Activated gamma-delta T cell treated with anti-CD3 and anti-CD28 coated beads, Interleukin-2, amount 50 U/mL, for 16 hours (primary cell): ENCODE measurements at places on chromosomes 1 and 21.
A peak's percentile ranks its signal among the peaks of the same experiment; 100 is the strongest.

DNA sequence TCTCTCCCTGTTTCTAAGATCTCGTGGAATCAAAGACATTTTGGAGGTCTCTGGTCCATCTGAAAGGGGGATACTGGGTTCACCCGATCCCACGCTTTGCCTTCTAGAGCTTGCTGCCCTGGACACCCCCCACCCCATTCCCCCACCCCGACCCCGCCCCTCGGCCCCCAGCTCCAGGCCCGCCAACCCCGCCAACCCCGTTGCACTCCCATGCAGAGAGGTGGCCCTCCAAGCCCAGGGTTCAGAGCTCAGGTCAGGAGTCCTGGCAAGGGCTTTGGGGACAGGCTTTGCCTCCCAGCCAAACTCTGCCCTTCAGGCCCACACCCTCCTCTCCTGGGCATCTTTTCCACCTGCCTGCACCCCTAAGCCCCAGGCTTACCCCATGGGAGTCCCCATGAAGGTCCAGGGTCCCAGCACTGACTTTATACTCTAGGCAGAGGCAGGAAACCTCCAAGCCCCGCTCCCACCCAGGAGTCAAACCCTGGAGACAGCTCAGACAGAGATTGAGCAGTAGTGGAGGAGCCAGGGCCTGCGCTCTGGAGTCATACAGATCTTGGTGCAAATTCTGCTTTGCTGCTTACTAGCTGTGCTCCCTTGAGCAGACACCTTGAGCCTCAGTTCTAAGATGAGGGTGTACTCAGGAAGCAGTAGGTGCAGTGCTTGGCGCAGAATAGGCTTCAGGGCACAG lies 155.9 kb downstream of the FOXD2 start:
- no peak for DNase-seq

- no peak for DNase-seq
Measured at GRCh38 chr1:2541619-2542245, 11.7 kb upstream of the HES5 start.

GRCh38 chr1:29625084-29625420 lies 388.7 kb downstream of the PTPRU start:
- no peak for DNase-seq

- peak; percentile 40 for DNase-seq
Measured at GRCh38 chr1:16420424-16421118, 16.7 kb downstream of the SPATA21 start.

- no peak for DNase-seq
Measured at GRCh38 chr1:94654031-94654430, 112.5 kb upstream of the F3 start.

DNA sequence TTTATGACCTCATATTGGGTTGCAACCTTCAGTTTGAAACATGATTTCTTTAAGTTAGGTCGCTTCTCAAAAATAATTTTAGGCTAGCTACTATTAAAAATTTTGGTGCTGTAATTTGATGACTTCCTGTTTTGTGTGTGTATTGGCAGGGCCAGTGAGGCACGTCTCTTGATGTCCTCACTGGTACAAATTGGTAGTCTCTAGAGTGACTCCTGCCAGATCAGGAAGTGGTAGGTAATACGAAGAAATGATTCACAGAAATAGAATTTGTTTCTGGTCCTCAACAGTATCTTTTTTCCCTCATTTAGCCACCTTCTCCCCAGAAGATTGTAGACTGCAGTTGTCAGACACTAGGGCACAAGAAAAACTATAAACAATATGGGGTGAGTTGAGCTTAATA lies 120.9 kb upstream of the KIAA1614 start:
- no peak for DNase-seq

- DNase-seq: no peak
Measured at GRCh38 chr1:38772026-38772425, 87.5 kb downstream of the RRAGC start.

DNA sequence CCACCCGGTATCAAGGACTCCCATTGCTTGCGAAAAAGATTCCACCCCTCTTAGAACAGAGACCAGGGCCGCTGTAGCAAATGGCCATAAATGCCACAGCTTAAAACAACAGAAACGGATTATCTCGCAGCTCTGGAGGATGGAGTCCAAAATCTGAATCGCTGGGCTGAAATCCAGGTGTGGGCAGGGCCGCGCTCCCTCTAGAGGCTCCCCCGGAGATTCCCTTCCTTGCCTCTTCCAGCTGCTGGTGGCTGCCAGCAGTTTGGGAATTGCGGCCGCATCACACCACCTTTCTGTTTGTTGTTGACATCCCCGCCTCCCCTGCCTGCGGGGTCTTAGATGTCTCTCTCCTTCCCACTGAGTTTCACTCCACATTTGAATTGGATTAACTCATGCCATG lies 15.6 kb downstream of the PDE9A start:
- DNase-seq: no peak

DNA sequence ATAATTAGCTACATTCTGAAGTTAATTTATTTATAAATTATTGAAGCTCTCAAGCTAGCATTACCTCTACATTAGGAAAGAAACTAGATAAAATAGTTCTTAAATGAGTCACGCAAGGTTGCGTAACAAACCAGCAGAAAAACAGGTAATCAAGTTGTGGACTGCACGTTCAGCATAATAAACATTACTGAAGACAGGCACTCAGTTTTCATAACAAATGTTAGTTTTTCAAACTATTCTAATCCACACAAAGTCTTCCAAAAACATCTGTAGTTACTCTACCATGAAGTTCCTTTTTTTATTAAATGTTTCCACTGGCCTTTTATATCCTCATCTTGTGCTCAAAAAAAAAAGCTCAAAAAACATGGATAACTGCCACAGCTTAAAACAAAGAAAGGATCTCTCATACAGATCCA lies 1.3 kb downstream of the TOR1AIP2 start:
- no peak for DNase-seq

GRCh38 chr21:26465916-26466315 lies 107.2 kb downstream of the CYYR1 start:
- no peak for DNase-seq

- no peak for DNase-seq
Measured at GRCh38 chr1:60895252-60895651, 187.1 kb upstream of the NFIA start.

GRCh38 chr1:208058756-208059155 lies 147.8 kb upstream of the CD34 start:
- DNase-seq: no peak

- DNase-seq: peak; percentile 75
Measured at GRCh38 chr21:45596704-45597318, 46.7 kb upstream of the PCBP3 start.

- no peak for DNase-seq
Measured at GRCh38 chr1:30525971-30526651, 197.3 kb downstream of the MATN1 start.

DNA sequence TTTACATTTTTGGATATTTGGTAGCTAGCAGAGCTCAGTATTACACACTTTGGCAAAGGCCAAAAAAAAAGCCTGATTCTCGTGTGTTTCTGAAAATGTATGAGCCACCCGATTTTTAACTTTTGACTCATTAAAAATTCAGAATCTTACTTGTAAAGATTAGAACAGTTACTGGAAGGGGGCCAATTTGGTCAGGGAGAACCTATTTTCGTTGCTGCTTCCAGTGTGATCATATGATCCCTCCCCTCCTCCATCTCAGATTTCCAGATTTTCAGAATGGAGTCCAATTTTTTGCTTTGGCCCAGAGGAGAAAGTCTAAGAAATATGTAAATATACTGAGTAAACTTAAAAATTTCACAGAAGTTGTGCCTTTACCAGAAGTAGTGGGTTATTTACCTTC lies 3.2 kb upstream of the OR2AK2 start:
- no peak for DNase-seq

DNA sequence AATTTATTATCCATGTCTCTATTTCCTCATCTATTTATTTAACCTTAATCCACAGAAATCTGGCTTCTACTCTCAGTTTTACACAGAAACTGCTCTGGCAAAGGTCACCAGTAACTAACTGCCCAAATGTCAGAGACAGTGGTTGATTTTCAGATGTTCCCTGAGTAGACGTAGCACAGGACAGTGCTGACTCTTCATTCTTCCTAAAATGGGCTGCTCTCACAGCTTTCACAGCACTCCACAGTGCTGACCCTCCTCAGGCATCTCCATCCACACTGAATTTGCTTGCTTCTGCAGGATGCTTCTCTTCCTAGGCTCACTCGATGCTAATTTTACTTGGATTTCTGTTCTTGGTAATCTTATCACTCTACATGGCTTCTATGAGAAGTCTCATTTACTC lies 508.2 kb upstream of the ZRANB2 start:
- no peak for DNase-seq

DNA sequence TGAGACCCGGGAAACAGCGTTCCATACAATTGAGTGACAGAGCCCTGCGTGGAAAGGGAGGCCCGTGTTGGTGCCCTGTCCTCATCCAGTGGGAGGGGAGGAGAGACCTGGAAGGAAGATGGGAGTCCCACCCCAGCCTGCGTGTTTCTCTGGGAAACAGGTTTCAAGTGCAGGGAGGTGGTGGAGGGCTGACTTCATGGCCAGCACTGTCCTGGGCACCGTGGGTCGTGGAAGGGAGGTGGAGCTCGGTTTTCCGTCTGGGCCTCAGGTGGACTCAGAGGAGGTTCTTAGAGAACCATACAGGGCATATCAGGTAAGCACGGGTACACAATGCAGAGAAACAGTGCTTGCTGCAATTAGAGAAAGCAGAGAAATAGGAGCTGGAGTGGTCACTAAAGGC lies 222.6 kb downstream of the CAMTA1 start:
- DNase-seq: no peak

DNA sequence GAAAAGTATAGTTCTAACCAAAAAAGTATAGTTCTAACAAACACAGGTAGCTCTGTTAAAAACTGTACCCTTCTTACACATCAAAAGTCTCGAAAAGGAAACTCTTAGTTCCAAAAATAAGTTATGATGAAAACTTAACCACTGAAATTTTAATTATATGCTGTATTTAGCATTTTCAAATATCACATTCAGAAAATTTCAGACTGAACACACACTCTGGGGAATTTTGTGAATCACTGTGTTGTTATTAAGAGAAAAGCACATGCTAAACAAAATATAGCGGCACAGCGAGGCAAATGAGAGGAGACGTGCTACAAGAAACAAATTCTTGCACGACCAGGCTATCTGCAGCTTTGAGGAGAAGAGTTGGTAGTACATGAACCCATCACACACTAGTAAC lies 30.4 kb downstream of the VAV3 start:
- DNase-seq: no peak

GRCh38 chr1:3033790-3034090 lies 12.5 kb downstream of the ACTRT2 start:
- no peak for DNase-seq

- DNase-seq: no peak
Measured at GRCh38 chr1:25068316-25068715, 138.2 kb upstream of the RUNX3 start.

- DNase-seq: no peak
Measured at GRCh38 chr1:201845331-201846083, 16.6 kb downstream of the IPO9 start.

- DNase-seq: no peak
Measured at GRCh38 chr1:24318615-24319311, 394 bp upstream of the GRHL3 start.

DNA sequence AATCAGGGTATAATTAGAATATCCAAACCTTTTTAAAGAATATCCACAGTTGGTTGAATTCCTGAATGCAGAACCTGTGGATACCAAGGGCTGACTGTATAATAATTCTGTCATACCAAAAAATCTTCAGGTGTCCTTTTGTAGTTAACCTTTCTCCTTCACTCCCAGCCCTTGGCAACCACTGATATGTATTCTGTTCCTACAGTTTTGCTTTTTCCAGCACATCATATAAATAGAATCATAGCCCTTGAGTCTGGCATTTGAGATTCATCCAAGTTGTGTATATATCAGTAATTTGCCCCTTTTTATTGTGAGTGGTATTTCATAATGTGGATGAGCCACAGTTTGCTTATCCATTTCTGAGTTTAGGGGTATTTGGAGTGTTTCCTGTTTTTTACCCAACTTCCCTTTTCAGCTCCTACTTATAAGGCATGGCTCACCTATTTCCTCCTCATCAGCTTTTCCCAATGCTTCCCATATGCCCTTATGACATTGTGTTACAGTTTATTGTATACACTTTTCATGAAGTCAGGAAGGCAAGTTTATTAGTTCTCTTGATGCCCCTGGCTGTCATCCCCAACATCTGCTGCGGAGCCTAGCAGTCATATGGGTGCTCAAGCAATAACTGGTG lies 35.0 kb upstream of the AGO1 start:
- DNase-seq: no peak

DNA sequence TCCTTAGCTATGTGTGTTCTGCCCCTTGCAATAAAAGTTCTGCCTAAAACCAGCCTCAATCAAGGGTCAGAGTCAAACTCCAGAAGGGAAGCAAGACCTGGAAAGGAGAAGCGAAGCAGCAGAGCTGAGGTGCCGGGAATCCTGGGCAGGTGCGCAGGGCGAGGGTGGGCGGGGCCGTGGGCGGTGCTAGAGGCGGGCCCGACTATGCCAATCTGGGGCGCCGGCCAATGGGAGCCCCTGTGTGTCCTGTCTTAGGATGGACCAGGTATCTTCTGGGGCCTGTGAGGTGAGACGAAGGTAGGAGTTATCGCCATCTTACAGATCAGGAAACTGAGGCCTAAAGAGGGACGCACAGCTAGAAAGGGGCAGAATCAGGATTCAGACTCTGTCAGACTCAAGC lies 120.3 kb downstream of the PTPRU start:
- no peak for DNase-seq

DNA sequence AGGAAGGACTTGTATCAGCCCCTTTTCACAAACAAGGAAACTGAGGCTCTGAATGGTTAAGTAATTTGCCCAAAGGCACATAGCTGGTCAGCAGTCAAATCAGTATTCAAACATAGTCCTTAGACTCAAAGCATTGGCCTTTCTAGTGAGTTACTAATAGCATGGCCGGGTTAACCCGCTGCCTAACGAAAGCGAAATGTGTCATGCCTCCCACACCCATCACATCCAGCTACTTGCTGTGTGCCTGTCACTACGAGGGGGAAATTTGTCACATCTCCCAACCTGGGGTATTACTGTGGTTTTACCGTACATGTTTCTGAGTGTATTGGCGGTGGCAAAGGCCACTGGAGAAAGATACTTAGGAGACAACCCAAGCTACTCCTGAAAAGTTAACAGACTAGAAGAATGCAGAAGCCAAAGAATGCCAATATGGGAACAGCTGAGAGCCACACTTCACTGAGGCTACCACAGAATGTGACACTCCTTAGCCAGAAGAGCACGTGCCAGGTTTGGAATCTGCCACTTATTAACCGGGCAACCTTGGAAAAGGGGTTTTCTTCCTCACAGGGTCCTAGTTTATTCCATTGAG lies 363.5 kb downstream of the KCNH1 start:
- DNase-seq: no peak

GRCh38 chr1:64908575-64908974 lies 57.8 kb downstream of the JAK1 start:
- no peak for DNase-seq

- no peak for DNase-seq
Measured at GRCh38 chr1:174289644-174290310, 130.5 kb downstream of the RABGAP1L start.

- no peak for DNase-seq
Measured at GRCh38 chr21:25169370-25169769, 437.9 kb downstream of the MRPL39 start.

GRCh38 chr1:46410156-46411009 lies 16.3 kb downstream of the FAAH start:
- no peak for DNase-seq

- no peak for DNase-seq
Measured at GRCh38 chr1:189939967-189940366, 537.7 kb downstream of the BRINP3 start.
